Endothelial cell of umbilical vein (primary cell): ENCODE measurements at places on chromosomes 1 and 21. TPM values are rescaled to one million over a fixed set of nuclear protein-coding genes. Genes with fewer than 3 reads are reported as not detected.

LYPD8 gene
- total RNA-seq = not detected in 2 replicates

CLDN19 gene
- total RNA-seq = not detected in 2 replicates

SLC44A3 gene
- total RNA-seq = 0.42 and 0.58 TPM in 2 replicates

DNA sequence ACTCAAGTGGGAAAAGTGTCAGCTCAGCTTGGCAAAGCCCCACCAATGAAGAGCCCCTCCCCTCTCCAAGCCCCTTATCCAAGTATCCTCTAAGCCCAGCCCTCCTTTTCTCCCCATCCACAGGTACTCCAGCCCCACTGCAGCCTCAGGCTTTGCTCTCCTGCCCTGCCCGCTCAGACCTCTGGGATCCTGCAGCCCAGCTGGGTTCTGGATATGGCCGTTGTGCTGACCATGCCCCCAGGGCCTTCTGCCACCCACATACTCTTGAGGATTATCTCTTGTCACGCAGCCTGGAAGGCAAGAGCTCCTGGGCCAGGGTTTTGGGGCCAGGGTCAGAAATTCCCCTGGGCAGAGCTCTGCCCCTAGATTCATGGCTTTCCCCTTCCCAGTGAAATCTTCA, 4.7 kb downstream of the SHISA4 start:
- DNase-seq = no peak

DNA sequence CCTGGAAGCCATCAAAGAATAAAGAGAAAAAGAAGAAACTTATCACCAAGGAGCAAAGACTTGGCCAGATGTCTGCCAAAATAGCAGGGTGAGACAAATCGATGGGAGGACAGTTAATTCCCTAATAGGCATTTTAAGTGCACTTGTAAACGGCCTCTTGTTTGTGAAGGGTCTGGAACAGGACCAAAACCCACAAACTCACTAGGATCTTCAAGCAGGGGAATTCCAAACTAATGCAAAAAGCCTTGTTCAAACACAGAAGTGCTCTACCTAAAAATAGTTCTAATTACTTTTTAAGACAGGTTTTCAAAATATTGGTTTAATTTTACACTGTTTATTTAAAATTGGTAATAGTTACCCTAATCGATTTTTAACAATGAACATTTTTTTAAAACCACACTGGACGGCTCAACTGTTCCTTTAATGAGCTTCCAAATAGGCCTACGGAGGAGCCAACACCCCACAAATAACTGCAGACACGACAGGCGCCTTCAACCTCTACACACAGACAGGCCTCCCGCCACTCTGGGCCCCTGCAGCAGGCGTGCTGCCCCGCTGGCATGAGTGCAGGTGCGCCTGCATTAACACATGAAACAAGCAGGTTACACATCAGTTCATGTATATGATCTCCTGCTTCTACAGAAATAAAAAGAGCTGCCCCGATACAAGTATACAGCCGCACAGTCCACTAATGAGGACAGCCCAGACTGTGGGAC, 15.8 kb downstream of the UBE2G2 start:
- no peak for DNase-seq

DNA sequence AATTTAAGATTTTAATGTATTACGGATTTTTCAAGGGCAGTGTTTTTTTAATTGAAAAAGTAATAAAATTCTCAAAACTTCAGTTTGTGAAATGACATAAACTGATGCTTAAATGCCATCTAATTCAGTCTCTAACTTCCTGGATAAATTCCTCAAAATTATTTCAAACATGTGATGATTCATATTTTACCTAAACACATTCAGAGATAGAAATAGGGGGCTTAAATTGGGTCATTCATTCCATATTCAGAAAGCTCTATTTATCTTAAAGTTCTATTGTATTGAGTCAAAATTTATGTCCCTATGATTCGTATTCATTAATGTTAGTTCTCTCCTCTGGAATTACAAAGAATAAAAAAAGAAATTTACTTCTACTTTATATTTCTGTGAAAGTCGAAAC, 713.6 kb upstream of the CHRM3 start:
- no peak for DNase-seq
